CD8-positive, alpha-beta T cell (primary cell): ENCODE measurements at places on chromosomes 3 and 15. TPM values are rescaled to one million over a fixed set of nuclear protein-coding genes. Genes with fewer than 3 reads are reported as not detected.

The AGBL1 gene
- not detected for total RNA-seq

The ITIH1 gene
- not detected for total RNA-seq

The SKIL gene
- total RNA-seq = 160 TPM

The CPEB1 gene
- total RNA-seq = 0.53 TPM

The GHSR gene
- total RNA-seq = not detected

The CTDSPL gene
- total RNA-seq = 0.24 TPM

The GOLGA8G gene
- total RNA-seq = not detected

The ALDH1A2 gene
- not detected for total RNA-seq

The TTLL13 gene
- 0.28 TPM for total RNA-seq

The GP5 gene
- total RNA-seq = 2.5 TPM
